ENCODE measurements at places on chromosomes 5 and 9.
A peak's percentile ranks its signal among the peaks of the same experiment; 100 is the strongest.

- DNase-seq = peak; percentile 92
These were observed 22.2 kb upstream of the JADE2 start for GRCh38 chr5:134503088-134503936.

GRCh38 chr5:96004087-96004486 is 42.4 kb upstream of the ELL2 start:
- DNase-seq = no peak

- DNase-seq = no peak
These were observed 376.9 kb upstream of the KCNN2 start for GRCh38 chr5:113984928-113985327.

DNA sequence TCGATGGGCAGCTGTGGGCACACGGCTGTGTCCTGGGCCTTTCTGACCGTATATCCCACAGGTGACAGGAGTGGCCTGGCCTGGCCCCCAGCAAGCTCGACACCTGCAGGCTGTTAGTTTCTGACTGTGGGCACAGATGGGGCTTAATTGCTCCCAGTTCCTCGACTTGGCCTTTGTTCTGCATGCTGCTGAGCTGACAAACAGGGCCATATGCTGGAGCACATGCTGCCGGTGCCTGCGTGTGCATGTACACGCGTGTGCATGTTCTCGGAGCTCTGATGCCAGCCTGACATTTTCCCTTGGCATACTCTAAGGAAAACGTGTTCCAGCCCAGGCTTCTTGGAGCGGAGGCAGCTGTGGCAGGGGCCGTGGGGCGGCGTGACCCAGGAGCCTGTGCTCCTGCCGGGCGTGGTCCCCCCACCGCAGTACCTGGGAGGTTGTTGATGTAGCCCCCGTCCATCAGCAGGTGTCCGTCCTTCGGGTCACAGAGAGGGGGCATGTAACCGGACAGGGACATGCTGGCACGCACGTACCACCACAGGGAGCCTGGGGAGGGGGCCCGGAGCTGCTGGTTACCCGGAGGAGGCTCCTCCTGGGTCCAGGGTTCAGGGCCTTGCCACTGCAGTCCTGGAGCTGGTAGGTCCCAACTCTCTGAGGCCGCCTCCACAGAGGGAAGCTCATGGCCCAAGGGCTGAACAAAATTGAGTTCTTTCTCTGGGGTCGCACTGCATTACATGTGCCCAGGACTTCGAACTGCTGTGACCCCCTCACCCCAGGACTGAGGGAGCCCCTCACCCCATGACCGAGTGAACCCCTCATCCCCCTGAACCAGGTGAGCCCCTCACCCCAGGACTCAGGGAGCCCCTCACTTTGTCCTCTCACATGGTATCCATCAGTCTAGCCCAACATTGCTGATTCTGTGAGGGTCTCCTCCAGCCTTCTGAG is 4.1 kb upstream of the NSMF start:
- no peak for DNase-seq

- DNase-seq = no peak
These were observed 457 bp upstream of the IDNK start for GRCh38 chr9:83622433-83622938.

DNA sequence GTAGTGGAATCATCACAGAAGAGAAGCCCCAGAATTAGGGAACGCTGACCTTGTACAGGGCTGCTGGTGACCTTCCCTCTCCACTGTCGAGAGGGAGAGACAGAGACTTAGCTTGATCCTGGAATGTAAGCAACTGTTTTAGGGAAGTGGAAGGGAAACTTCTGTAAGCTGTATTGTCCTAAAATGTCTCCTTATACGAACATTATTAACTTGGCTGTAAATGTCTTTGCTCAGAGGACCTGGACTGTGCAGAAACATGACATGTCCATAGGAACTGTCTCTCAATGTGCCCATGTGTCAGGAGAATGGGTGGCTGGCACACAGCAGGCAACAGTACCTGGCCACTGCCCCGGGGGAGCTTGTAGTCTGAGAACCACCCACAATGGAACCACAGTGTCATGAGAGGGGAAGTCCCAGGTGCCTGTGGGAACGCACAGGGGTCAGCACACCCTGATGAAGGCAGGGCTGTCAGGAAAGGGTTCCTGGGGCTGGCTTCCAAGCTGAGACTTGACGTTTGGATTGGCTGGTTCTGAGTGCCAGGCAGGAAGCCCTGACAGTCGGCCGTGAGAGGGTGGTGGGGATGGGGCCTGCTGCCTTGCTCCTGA is 34.0 kb downstream of the DAP start:
- no peak for DNase-seq

- DNase-seq = peak; percentile 89
These were observed 44.6 kb downstream of the PIP5K1B start for GRCh38 chr9:68749579-68750159.

- no peak for DNase-seq
These were observed 11.8 kb upstream of the CXXC5 start for GRCh38 chr5:139636207-139636792.

DNA sequence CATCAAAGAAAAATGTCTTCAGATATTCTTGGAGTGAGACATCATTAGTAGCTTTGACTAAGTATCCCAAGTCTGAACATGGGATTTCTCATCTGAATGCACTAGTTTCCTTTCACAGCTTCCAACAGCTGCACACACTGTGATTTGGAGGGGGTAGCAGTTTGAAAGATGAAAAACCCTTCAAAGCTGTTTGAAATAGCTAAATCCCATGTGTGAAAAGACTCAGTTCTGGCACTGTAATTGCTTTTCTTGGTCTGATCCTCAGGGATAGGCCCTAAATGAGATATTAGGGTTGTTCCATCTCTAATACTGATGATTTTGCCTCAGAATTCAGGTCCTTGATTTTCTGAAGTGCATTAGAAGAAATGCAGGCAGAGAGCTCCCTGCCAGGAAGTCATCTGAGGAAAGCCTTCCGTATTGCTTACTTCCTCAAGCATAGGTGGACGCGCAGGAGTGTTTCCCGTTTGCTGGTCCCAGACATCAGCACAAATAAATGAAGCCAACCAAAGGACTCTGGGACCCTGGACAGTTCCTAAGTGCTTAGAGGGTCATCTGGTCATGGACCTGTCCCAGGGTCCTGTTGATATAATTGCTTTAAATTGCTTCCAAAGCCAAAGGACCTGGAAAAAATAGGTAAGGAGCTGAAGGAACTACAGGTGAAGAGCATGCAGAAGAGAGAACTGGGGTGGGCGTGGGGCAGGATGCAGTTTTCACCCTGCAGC is 25.6 kb upstream of the FRMPD1 start:
- no peak for DNase-seq

GRCh38 chr5:135263022-135263668 is 135.9 kb downstream of the MACROH2A1 start:
- no peak for DNase-seq

- DNase-seq = no peak
These were observed 93.4 kb upstream of the CDH6 start for GRCh38 chr5:31100047-31100575.

DNA sequence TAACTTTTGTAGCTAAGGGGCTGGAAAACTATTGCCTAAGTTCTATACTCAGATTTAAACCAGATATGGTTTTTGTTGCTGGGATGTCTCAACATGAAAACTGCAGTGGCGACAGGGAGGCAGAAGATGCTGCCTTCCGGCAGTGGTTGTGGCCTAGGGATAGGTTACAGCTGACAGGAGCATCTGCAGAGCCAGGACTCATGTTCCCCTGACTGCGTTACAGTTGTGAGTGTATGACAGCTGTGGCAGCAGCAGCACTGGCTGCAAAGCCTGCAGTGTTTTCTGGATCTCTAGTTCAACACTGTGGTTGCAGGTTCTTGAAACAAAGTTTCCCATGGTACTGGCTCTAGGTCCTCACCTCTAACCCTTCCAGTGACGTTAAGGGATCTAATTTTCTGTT is 498.8 kb upstream of the CDH18 start:
- no peak for DNase-seq

DNA sequence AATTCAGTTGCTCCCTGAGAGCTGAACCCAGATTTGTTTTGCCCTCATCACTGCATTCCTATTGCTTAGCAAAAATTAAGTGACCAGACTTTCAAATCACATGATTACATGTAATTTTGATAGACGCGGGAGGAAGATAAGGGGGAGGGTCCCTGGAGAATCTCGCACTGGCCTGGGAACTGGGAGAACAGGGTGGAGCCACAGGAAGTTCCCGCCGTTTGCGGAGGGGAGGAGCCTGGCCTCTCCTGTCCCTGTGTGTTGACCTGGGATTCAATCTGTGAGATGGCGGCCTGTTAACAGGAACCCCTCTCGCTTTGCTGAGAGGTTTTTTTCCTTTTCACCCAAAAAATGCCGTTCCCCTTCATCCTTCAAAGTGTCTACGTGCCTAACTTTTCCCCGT is 142.9 kb upstream of the OR13F1 start:
- no peak for DNase-seq

DNA sequence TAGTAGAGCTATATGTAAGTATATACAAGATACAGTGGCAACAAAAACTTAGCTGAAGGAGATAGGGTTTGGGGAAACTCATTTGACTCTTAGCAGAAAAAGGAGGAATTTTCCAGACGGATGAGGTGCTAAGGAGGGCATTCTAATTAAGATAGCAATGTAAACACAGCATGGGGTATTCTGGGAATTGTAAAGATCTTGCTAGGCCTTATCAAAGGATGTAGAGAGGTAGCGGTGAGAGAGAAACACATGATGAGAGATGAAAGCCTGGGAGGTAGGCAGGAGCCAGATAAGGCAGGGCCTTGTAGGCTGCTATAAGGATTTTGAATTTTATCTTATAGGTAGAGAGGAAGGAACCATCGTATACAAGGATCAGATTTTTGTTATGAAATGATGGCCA is 106.6 kb upstream of the KCNN2 start:
- DNase-seq = peak; percentile 97

DNA sequence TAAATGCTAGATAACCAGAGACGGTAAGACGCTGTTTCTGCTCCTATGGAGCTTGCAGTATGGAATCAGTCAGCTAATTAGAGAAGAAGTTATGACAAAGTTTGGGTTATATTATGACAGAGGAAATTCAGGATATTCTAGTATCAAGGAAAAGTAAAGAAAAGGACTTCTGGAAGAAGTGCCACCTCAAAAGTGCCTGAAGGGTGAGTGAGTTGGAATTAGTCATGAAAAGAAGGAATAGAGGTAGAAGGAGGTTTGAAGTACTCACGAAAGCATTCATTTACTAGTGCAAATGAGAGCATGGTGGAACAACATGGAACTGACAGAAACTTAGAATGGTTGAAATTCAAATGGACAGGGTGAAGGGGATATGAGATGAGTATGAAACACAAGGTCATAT is 40.4 kb upstream of the MTAP start:
- DNase-seq = no peak

GRCh38 chr5:61578858-61579503 is 246.9 kb downstream of the ZSWIM6 start:
- DNase-seq = no peak

DNA sequence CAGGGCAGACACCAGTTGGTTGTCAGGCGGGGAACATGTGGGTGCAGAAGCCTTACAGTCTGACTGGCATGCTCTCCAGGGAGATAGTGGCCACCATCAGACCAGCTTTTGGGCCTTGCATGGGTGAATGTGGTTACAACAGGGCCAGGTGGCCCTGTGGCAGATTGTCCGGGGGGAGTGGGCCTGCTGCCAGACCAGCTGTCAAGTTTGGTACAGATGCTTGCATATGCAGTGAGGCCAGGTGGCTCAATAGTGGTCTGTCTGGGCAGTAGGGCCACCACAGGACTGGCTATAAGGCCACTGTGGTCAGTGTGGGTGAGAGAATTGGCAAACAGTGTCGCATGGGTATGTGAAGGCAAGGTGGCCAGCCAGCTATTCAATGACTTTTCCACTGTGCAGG is 148.7 kb downstream of the FAM174A start:
- no peak for DNase-seq

DNA sequence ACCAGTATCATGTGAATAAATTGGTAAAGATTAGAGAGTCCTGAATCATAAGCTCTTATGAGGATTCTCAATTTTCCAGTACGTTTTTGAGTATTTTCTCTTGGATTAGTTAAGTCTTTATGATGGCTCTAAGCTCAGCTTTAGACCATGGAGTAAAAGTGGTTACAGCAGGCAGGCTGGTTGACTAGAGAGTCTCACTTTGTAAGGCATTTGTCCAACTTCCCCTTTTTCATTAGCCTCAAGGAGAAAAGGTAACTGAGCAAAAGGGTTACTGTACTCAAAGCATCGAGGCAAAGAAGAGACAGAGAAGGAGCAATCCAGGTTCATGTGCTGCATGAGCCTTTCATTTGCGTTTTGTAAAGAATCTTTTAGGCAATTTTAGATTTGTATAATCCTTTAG is 8.5 kb downstream of the NOP16 start:
- no peak for DNase-seq

GRCh38 chr5:107219993-107220392 is 450.7 kb downstream of the EFNA5 start:
- no peak for DNase-seq

- DNase-seq = no peak
These were observed 30.7 kb downstream of the PAEP start for GRCh38 chr9:135592331-135592590.

GRCh38 chr9:85041466-85042137 is 372.1 kb downstream of the NTRK2 start:
- peak; percentile 23 for DNase-seq

Measured in mesendoderm (in vitro differentiated cells).